Endothelial cell of umbilical vein (primary cell): ENCODE measurements at places on chromosomes 2 and 18. TPM values are rescaled to one million over a fixed set of nuclear protein-coding genes. Genes with fewer than 3 reads are reported as not detected.

DNA sequence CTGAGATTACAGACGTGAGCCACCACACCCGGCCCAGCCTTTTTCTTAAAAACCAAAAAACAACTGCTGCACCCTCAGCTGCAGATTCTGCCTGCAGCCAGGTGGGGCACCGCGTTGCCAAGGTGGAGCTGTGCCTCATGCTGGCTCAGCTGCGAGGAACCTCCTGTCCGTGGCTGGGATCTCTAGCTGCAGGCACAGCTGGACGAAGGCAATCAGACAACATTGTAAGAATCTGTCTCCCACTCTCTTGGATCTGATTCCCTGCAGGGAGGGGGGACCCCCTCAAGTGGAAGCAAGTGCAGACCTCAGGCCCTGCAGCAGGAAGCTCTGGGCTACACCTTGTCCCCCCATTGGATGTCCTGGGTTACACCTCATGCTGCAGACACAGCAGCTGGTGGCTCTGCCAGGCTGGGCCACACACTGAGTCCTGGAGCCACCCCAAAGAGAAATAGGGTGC is 24.1 kb downstream of the CIDEA start:
- no peak for DNase-seq

- DNase-seq: no peak
Measured at GRCh38 chr2:135798275-135798705, 38.7 kb downstream of the LCT start.

Gene TMEM182
- total RNA-seq: 0.81 and 0.95 TPM in 2 replicates

- DNase-seq: no peak
Measured at GRCh38 chr2:110732422-110733413, at the start of gene ACOXL. ACOXL (plus strand) TSS chr2:110732573; CDS start chr2:110768390, 35,817 bp downstream.

Gene WIPF1
- 42.0 and 44.2 TPM in 2 replicates for total RNA-seq

- DNase-seq: no peak
Measured at GRCh38 chr18:74019864-74020263, 127.8 kb downstream of the FBXO15 start.

GRCh38 chr2:239778042-239778851 is 246.9 kb downstream of the NDUFA10 start:
- no peak for DNase-seq
